ENCODE measurements at places on chromosomes 12 and 14.

- DNase-seq = no peak
Measured at GRCh38 chr12:11718768-11719253, 69.3 kb downstream of the ETV6 start.

GRCh38 chr14:31125231-31125630, 82.4 kb downstream of the HECTD1 start:
- DNase-seq = no peak

- DNase-seq = no peak
Measured at GRCh38 chr14:77638771-77639171, 22.3 kb upstream of the SPTLC2 start.

- DNase-seq = no peak
Measured at GRCh38 chr12:23174917-23175316, 549.9 kb downstream of the ETNK1 start.

DNA sequence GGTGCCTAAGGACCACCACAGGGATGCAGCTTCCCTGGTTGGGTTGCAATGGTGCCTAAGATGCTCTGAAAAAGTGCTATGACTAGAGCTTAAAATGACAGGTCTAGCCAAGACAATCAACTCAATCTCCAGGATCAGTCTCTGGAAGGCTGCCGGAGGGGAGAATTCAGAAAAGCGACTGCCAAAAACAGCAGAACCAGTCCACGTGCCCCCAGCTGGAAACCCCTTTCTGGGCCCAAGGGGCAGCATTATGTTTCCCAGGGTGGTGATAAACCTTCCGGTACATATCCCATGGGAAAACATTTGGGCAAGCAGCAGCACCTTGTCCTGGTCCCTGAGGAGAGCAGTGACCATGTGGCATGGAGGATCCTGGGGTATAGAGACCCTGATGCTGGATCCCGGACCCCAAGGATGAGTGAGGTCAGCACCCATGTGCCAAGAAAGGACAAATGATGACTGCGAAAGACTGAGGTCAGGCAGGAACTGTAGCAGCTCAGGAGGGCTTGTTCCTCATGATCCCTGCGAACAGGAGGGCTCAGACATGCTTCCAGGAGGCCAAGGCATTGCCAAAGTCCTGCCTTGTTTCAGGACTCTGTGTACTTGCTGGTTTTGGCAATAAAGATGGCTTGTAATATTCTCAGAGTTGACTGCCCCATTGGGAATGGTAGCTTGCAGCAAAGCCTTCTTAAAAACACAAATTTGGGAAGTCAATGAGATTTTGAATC, 49.9 kb upstream of the LTBP2 start:
- DNase-seq = no peak
